ENCODE measurements at places on chromosomes 16 and 17.

DNA sequence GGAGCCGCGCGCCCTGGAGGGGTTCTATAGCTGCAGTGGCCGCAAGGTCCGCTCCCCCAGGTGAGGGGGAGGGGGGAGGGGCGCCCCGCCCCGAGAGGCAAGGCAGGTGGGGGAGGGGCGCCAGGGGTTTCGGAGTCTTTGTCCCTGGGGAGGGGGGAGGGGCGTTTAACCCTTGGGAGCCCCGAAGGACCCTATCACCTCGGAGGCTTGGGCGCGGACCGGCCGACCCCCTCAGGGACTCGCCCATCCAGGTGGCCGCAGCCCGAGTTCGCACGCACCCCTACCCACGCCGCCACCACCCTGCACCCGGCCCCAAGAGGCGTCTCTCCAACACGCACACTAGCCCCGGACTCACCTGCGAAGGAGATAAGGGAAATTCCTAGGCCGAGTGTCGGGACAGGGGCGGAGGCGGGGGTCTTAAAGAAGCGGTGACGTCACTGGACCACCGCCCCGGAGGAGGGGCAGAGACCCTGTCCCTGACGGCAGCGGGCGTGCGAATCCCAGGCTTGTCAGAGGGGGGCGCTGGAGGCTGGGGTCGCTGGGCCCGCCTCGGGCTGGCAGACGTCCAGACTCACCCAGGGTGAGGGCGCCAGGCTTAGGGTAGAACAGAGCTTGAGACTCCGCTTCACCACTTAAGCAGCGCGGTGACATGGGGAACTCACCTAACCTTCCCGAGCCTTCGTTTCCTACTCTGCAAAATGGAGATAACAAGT is at the start of gene CLDN6:
Gene CLDN6, minus strand, starts transcription at position 390 of the 713 bp plus-strand sequence. CDS start 2,162 bp downstream, outside the sequence.
- no peak for DNase-seq

DNA sequence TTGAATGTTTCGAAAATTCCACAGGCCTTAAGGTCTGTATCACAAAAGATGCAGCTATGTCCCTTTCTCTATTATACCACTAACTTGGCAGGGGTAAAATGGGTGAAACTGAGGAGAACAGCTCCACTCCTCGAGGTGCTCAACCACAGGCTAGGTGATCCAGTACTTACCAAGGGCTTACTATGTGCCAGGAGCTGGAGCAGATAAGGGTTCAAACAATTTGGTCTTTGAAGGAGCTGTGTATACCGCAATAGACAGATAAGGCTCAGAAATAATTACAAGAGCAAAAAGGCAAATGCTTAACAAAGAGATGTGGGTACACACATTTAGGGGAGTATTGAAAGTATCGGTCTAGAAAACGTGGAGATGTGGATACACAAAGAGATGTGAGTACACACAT is 1.5 kb downstream of the XPO6 start:
- no peak for DNase-seq

- DNase-seq: no peak
Observed at GRCh38 chr17:19339341-19339815, 23.1 kb downstream of the B9D1 start.

DNA sequence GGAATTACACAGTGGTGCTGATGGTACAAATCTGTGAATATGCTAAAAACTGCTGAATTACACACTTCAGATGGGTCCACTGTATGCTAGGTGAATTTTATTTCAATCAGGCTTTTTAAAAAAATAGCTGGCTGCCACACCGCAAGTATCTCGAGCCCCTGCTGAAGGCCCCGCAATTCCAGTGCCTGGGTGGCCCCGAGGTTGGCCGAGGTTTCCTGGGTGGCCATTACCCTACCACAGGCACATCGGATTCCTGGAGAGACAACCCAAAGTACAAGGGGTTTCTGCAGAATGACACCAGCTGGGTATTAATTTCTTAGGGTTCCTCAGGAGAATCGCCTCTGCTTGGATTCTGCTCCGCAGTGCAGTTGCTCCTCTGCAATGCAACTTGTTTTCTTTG is 127.8 kb downstream of the C16orf95 start:
- no peak for DNase-seq

Measured in stimulated activated CD4-positive, alpha-beta T cell treated with anti-CD3 and anti-CD28 coated beads, Interleukin-2, amount 100 ng/mL, for 48 hours (primary cell).